D341Med (cell line): ENCODE measurements at places on chromosomes 6 and 20.

DNA sequence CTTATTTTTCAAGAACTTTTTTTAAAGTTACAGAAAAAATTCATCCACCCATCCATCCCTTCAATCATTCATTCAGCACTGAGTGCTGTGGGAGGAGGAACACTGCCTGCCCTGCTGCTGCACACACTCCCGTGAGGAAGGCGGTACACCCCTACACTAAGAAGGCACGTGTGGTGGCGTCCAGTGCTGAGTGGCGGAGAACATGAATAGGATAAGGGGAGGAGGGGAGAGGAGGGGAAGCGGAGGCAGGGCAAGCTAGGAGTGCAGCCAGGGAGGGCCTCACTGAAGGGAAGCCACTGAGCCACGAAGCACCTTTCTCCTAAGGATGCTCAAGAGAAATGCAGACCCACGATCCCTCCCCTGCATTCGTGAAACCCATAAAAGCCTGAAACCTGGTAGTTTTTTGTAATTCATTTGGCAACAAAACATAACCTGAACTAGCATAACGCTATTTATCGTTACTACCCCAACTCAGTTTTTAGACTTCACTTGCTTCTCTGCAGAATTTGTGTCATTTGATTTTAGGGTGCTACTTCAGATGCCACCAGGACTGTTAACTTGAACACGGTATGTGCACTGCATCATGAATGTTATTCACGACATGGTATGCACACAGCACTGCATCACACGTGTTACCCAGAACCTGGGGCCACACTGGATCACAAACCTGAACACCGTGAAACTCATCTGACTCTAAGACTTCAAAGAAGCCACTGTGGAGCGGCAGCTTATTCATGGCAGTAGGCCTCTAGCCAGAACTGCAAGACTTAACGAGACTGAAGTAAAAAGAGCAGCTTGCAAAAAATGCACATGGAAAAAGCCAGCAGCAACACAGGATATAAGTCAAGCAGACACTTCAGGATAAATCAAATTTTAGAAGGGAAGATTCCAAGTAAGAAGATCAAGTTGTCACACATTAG lies 3.5 kb downstream of the RNASET2 start:
- DNase-seq: no peak

GRCh38 chr6:130907687-130908086 lies 80.5 kb downstream of the SMLR1 start:
- no peak for DNase-seq

GRCh38 chr6:170189236-170189635 lies 101.6 kb downstream of the DLL1 start:
- peak; percentile 6 for DNase-seq

GRCh38 chr6:104705095-104705707 lies 154.5 kb downstream of the HACE1 start:
- no peak for DNase-seq

- peak; percentile 68 for DNase-seq
Observed at GRCh38 chr6:6315660-6316059, 4.8 kb downstream of the F13A1 start.

- DNase-seq: no peak
Observed at GRCh38 chr6:153140299-153140698, 9.2 kb upstream of the RGS17 start.

- no peak for DNase-seq
Observed at GRCh38 chr6:118218156-118218555, 311.1 kb downstream of the SLC35F1 start.

DNA sequence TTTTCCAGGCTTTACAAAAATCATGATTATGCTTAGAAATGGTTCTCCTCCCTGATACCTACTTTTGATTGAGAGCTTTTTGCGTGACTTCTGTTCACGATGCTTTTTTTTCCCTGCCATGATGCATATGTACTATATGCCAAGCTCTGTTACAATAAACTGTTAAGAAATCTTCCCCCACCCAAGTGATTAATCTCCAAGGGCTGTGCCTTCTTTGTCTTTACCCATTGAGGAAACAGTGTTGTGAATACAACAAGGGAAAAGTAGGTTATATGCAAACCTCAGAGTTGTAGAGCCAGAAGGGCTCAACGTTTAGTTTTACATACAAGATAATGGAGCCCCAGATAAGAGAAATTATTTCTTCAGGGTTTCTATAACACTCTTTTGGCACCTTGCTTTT lies 34.1 kb upstream of the MYLK2 start:
- no peak for DNase-seq

GRCh38 chr20:58742668-58743566 lies 50.3 kb downstream of the NPEPL1 start:
- peak; percentile 4 for DNase-seq

- no peak for DNase-seq
Observed at GRCh38 chr20:39676857-39677391, 714.8 kb downstream of the DHX35 start.

DNA sequence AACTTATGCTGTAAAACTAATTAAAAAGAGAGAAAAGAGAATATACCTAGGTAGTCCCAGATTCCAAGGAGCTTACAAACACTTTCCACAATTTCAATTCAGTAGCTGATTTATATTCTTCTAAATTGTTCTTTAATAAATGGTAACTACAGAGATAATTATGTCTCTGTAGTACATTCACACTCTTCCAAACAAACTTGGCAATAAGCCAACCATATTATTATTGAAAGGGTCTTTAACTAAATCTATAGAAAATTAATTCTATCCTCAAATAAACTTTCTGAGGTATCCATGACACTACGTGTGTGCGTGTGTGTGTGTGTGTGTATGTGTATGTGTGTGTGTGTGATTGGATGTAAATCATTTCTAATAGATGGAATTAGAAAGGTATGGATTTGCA lies 217.4 kb upstream of the EYS start:
- no peak for DNase-seq

GRCh38 chr6:130969166-130969565 lies 93.9 kb downstream of the EPB41L2 start:
- no peak for DNase-seq

DNA sequence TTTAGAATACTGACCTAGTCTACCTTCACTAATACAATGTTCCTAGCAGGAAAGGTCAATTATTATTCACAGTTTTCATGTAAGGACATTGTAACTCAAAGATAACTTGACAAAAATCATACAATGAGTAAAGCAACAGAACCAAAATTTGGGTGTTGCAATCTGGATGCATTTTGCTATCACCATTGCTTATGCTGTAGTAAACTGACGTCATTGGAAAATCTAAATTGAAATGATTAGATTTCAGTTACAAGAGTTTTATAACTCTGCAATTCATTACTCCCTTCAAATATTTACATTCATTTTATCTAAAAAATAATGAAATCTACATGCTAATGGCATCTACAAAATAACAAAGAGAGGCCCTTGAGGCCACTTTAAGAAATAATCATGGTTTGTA lies 147.0 kb downstream of the TENT5A start:
- DNase-seq: no peak

- DNase-seq: no peak
Observed at GRCh38 chr6:15077961-15078360, 167.9 kb upstream of the JARID2 start.

DNA sequence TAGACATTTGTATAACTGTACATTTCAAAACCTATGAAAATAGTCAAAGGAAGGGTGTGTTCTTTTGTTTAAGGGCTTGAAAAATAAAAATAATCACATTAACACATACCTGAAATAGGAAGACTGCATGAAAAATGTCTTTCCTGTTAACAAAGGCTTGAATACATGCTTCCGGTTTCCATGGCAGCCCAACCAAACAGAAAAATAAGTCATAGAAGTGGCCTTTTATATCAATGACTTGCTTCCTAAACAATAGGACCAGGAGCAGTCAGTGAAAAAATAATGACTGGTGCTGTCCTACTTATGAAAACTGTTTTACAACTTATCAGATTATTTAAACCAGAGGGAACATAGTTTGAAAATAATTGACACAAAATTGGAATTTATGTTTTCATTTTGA lies 412.6 kb upstream of the PLCB4 start:
- no peak for DNase-seq

DNA sequence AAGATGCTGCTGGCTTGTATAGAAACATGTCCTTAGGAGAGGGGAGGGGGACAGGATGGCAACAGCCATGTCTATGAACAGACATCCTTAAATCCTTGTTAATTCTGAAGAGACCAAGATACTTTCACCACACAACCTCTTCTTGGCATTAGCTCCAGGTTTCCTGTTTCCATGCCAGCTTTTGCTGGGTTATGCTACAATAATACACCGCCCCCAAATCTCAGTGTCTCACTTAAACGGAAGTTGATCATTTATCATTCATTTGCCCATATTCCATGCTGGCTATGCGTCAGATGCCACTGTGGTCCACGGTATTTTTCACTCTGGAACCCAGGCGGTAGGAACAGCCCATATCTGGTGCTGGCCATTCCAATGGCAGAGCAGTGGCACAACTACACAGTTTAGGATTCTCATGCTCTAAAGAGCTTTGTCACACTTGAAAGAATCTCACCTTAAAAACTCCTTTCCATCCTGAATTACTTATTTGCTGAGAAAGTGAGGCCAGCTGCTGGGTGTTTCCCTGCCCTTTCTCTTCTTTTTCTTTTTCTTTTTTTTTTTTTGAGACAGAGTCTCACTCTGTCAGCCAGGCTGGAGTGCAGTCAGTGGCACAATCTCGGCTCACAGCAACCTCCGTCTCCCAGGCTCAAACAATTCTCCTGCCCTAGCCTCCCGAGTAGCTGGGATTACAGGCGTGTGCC lies 3.7 kb upstream of the RNASET2 start:
- no peak for DNase-seq

- no peak for DNase-seq
Observed at GRCh38 chr20:60101201-60101890, 143.1 kb downstream of the CDH26 start.

GRCh38 chr20:10042086-10042485 lies 7.3 kb downstream of the ANKEF1 start:
- DNase-seq: no peak

DNA sequence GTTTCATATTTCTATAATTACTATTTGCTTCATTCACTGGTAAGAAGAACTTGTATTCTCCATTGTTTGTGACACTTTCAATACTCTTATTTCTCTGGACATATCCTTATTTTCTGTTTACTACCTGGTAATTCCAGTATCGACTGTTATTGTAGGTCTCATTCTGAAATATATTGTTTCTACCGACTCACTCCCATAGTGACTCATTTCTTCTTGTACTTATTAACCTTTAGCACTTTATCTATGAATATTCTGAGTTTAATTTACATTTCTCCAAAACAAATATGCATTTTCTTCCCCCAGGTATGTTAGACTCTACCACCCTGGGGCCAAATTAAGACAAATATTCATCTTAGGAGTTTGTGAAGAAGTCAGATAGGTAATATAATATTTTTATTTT lies 164.5 kb upstream of the BTBD3 start:
- DNase-seq: no peak

DNA sequence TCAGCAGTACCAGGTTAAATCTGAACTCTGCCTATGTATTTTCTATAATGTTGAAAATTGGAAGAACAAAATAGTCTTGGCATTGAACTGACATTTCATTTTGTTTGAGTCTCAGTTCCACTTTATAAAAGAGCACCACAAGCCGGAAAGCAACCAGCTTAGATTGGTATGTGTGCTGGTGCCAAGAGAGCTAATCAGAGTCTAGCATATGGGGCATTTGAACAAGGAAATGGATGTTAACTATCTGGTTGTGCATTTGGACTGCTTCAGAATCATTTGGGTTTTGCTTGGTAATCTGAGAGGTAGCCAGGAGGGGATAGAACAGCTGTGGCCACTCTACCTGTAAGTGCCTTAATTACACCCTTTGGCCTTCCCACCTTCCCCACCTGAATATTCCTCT lies 184.8 kb downstream of the GRIK2 start:
- no peak for DNase-seq

DNA sequence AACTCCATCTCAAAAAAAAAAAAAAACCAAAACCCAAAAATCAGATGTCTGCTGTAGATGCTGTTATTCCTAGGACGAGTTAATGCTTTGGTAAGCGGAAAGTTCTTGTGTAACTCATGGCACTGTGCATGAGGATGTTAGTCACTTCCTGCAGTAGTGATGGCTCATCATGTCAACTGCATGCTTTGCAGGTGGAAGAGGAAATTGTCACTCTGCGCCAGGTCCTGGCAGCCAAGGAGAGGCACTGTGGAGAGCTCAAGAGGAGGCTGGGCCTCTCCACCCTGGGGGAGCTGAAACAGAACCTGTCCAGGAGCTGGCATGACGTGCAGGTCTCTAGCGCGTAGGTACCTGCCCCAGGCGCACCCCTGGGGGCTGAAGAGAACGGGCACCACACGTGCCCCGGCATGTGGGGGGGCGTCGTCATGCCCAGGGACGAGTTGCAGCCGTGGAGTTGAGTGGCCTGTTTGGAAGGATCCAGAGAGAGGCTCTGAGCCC lies 8.5 kb downstream of the TPD52L2 start:
- DNase-seq: no peak

GRCh38 chr6:484086-484745 lies 92.7 kb downstream of the IRF4 start:
- DNase-seq: no peak

- no peak for DNase-seq
Observed at GRCh38 chr6:84912472-84913322, 148.3 kb upstream of the TBX18 start.

- no peak for DNase-seq
Observed at GRCh38 chr6:28811873-28812272, 111.9 kb downstream of the TRIM27 start.

GRCh38 chr20:24737212-24737850 lies 211.7 kb upstream of the CST7 start:
- no peak for DNase-seq

DNA sequence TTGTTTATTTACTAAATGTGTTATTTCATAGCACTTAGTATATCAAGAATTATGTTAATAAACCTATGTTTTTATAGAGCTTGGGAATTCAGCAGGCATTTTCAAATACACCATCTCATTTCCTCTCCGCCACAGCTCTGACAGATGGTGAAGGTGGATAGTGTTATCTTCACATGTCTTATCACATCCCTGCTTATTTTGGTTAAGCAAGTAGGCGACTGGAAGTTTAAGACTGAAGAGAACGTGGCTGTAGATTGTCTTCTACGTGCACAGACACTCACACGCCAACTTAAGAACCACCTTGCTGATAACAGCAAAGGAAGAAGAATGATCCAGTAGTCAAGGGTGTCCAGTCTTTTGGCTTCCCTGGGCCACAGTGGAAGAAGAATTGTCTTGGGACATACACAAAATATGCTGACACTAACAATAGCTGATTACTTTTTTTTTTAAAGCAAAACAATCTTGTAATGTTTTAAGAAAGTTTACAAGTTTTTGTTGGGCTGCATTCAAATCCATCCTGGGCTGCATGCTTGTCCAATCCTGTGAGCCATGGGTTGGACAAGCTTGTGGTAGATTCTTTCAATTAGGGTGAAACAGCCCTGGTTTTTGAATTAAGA lies 43.3 kb upstream of the SCGN start:
- no peak for DNase-seq

GRCh38 chr6:134374491-134375219 lies 56.7 kb upstream of the SGK1 start:
- DNase-seq: no peak
